ENCODE measurements at places on chromosomes 3 and 15.

DNA sequence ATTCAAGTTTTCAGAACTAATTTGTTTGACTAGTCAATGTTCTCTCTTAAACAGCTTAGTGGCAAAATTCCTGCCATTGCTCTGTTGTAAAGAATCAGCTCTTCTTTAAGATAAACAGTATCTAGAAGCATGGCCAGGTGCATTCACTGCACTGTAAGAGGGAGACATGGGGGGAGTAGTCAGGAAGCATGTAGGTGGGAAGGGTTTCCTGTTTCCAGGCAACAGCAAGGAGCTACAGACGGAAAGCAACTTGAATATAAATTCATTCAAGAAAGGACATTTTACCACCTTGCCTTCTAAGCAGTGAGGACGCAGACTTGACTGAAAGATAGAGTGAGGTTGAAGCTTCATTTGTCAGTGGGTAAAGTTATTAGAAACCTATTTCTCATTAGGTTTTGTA, 55.3 kb downstream of the BBX start:
- no peak for DNase-seq

- no peak for DNase-seq
These were observed 88.2 kb downstream of the FBN1 start for GRCh38 chr15:48557335-48557734.

DNA sequence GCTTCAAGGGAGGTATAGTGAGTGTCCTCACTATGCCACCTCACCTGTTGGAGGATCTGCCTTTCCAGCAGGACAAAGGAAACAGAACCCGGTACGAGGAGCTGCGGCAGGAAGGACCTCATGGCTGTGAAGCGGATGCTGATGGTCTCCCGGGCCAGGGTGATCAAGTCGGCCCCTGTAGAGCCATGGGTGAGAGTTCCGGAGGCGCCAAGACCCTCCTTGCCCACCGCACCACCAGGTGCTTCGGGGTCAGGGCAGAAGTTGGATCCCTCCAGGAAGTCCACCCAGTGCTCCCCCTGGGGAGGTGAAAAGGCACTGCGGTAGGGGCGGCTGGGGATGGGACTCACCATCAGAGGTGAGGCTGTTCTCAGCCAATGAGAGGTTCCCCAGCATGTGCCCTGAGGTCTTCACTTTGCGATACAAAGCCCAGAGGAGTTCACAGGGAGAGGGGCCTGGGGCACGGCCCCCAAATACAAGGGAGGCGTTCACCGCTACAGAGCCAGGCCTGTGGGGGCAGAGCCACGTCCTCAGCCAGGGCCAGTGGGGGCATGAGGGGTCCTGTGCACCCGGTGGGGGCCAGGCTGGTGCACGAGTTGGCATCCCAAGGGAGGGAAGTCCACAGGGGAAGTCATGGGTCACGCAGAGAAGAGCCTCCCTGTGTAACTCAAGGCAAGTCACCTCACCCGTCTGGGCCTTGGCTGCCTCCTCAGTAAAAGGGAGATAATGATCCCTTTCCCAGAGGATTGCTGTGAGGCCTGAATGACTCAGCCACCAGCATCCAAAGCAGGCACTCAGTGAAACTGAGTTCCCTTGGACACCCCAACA, 27.7 kb downstream of the C15orf39 start:
- no peak for DNase-seq

DNA sequence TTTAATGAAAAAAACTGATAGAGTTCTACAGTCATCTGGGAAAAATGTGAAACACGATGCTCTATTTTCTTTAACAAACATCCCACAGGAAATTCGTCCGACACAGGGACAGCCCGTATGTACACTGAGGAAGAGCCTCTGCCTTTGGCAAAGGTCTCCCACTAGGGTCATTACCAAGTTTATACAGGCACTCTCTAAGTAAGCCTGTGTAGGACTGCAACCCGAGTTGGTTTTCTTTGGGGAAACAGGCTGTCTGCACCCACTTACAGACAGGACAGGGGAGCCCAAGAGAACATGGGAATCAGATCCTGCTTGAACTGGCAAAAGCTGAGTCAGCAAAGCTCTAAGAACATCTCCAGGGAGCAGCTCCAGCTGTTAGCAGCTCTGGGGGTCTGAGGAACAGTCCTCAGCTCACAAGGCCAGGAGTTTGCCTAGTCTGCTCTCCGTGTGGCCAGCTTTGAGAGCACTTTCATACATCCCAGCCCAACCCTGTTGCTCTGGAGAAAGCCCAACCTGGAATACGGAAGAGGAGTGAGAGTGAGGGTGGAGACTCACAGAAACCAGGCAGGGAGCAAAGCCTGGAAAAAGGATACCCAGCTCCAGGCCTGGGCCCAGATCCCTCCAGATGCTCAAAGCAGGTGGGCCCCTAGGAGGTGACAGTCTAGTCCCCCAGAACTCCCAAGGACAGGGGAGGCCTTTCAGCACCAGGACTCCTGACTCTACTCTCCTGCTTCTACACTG, 1.9 kb downstream of the TBC1D2B start:
- no peak for DNase-seq

- DNase-seq, result no peak
These were observed 72.9 kb downstream of the ATP8B4 start for GRCh38 chr15:50046159-50046558.

- no peak for DNase-seq
These were observed 36.8 kb upstream of the SCAANT1 start for GRCh38 chr3:63949005-63949404.

DNA sequence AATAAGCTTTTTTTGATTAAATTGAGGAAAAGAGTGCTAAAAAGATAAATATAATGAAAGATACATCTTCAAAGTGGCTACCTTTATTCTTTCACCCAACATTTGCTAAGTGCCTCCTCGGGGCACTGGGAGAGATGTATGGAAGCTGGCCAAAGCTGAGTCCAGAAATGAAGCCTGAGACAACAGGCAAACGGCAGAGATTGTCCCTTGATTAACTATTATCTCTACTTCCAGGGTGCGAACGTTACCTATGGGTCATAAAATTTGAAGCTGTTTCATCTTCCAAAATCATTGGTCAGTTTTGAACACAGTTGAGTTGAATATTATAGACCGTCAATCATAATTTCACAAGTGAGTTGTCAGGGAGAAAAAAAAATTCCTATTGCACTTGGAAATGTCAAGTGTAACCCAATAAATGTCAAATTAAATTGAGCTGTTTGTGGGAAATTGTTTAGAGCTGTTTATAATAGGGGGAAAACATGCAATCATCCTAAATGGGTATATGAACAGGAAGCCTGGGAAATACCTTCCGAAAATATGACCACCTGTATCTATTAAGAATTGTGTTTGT, 73.9 kb downstream of the SUCLG2 start:
- DNase-seq, result no peak

DNA sequence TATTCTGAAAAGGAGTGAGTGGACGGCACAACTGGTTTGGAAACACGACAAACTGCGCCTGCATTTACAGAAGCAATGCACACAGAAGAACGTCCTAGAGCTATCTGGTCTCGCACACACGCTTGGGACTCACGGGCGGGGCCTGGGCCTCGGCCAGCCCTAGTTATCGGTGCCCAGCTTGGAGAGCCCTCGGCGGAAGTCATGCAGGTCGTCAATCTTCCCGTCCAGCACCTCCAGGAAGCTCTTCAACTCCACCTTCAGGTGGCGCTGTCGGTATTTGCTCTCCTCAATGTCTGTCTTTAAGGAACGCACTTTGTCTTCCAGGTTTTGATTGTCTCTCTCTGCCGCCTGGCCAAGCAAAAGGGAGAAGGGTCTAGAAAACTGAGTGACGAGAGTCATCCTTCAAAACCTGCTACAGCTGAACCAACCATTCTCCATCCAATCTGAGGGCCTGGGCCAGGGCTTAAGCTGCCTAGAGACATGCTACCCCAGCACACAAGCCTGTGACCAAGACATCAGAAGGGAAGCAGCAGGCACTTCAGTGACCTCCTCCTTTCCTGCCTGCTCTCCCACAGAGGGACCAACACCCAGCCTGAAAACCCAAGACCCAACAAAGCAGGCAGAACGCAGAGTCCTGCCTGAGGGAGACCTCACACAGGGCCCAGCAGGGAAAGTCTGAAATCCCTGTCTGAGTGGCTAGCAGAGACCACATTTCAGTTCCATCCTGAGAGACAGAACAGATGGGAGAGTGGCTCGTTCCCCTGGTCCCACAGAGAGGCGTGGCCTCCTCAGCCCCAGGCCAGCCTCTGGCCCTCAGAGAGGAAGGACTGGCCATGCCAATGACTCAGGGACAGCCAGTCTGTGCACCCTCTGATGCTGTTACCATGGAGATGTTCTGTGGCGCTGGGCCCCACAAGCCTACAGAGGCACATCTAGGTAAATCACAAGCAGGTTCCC, 40.4 kb downstream of the WHAMM start:
- no peak for DNase-seq

DNA sequence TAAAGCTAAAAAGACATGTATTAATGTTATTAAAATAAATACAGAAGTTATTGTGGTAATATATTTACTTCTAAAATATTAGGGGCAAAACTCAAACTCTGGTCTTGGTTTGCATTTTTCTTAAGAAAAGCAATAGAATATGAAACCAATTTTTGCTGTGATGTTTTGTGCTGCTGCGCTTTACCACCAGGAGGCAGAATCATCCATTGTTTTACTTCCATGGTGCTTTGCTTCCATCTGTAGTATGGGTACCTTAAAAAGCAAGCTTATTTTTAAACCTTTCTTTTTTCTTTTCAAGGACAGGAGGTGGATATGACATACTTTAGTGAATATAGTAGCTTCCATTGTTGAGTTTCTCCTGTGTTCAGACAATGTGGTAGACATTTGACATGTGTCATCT, 46.6 kb upstream of the MRPL3 start:
- DNase-seq, result no peak

GRCh38 chr3:17235310-17235709, 350.6 kb downstream of the PLCL2 start:
- DNase-seq, result no peak

- no peak for DNase-seq
These were observed 76.7 kb downstream of the SCN10A start for GRCh38 chr3:38739396-38739689.

GRCh38 chr15:63292771-63293170, 15.4 kb downstream of the APH1B start:
- no peak for DNase-seq

DNA sequence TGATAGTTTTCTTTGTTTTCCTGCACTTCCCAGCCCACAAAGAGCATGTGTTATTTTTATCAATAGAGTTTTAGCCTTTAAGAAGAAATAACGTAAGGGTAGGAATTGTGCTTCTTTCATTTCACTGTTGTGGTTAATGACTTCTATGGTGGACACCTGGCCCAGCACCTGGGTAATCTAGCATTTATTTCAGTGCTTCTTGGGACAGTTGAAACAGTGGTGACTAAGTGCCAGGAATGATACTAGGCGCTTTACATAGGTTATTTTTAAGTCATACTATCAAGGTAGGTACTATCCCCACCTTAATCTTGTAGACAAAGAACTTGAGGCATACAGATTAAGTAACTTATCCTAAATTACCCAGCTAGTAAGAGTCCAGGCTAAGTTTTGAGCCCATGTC, 243.8 kb downstream of the SOX2 start:
- DNase-seq, result no peak

GRCh38 chr3:193559100-193559499, 4.4 kb upstream of the ATP13A4 start:
- DNase-seq, result no peak

DNA sequence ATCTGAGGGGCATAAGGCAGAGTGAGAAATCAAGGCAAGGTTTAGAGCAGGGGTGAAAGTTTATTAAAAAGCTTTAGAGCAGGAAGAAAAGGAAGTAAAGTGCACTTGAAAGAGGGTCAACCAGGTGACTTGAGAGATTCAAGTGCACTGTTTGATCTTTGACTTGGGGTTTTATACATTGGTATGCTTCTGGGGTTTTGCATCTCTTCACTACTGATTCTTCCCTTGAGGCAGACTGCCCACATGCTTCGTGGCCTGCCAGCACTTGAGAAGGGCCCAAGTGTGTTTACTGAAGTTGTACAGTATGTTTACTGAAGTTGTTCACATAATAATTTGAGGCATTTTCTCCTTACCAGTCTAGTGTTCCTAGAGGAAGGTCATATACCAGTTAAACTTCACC, 367.0 kb upstream of the UBE2E2 start:
- DNase-seq, result no peak

DNA sequence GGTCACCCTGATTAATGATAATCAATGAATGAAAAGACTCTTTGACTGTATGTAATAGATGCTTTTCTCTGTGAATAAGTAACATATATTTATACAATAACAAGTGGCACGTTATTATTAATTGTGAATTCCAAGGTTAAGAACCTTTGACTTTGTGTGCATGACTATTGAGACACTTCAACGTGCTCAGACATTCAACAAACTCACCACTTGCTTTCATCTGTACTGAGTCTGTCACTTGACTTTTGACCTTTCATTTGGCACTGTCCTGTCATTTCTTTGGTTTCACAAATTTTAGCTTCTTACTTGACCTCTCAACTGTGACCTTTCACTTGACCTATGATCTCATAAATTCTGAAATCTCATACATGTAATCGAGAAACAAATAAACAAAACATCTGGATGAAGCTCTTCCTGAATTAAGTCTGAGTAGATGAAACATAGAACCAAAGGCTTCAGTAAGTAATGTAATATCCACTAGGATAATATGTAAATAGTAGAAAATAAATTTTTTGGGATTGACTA, 426.8 kb downstream of the MECOM start:
- DNase-seq, result no peak

DNA sequence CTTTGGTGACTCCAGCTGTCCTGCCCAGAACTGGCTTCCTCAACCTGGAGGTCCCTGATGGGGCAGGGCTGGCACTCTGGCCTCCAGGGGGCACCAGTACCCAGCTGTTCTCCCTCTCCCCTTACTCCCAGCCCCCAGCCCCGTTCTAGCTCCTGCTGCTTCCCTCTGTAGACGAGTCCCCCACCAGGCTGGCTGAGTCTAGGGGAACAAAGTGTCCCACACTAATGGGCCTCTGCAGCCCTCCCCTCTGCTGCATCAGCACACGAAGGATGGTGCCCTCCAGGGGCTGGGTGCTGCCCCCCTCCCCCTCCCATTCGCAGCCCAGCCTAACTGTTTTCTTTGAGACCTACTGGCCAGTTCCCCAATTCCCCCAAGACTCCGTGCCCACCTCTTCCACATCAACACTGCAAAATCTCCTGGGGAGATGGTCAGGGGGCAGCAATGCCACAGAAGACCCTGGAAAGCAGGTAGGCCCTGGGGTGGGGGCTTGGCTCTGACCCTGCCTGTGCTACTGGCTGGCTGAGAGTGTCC, 4.2 kb downstream of the RHCG start:
- DNase-seq, result no peak

- DNase-seq, result no peak
These were observed 263.4 kb upstream of the TLE3 start for GRCh38 chr15:70361106-70361505.

GRCh38 chr3:132550579-132551305, 46.3 kb upstream of the ACKR4 start:
- no peak for DNase-seq

Data from stimulated activated CD8-positive, alpha-beta memory T cell treated with anti-CD3 and anti-CD28 coated beads, Interleukin-2, amount 100 ng/mL, for 1 hour (primary cell).